ENCODE measurements at places on chromosomes 3 and 15.

DNA sequence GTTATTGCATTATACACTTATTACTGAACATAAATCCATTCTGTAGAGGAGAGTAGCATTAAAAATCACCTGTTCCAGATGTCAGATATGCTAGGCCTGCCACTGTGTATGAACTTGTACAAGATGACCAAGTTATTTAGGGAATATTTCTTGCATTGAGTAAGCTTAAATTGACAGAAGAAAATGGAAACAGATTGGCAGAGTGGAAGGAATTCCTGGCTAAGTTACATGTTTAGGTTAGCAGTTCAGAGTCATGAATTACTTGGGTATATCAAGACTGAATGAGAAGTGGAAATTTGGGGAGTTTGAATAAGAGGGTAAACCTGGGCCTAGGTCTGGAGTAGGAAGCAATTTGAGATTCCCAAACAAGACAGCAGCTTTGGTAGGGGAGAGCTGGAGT is 44.6 kb downstream of the ARHGAP31 start:
- DNase-seq = no peak

GRCh38 chr3:107987036-107987939 is 103.5 kb downstream of the CD47 start:
- DNase-seq = no peak

DNA sequence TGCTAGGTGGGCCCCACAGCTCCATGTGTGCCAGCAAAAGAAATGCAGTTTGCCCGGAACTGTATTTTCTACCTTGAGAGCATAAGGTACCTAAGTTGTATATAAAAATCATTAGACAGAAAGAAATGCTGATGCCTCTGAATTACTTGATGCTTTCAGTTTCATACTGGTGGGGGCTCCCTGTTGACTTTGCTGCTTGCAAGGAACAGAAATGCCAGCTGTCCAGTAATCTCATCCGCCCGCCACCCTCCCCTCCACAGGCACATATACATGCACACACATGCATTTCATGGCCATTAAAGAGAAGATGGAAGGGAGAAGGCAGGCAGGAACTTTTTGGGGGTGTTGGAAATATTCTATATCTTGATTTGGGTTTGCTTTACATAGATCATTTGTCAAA is 38.4 kb downstream of the LIMD1 start:
- DNase-seq = no peak

DNA sequence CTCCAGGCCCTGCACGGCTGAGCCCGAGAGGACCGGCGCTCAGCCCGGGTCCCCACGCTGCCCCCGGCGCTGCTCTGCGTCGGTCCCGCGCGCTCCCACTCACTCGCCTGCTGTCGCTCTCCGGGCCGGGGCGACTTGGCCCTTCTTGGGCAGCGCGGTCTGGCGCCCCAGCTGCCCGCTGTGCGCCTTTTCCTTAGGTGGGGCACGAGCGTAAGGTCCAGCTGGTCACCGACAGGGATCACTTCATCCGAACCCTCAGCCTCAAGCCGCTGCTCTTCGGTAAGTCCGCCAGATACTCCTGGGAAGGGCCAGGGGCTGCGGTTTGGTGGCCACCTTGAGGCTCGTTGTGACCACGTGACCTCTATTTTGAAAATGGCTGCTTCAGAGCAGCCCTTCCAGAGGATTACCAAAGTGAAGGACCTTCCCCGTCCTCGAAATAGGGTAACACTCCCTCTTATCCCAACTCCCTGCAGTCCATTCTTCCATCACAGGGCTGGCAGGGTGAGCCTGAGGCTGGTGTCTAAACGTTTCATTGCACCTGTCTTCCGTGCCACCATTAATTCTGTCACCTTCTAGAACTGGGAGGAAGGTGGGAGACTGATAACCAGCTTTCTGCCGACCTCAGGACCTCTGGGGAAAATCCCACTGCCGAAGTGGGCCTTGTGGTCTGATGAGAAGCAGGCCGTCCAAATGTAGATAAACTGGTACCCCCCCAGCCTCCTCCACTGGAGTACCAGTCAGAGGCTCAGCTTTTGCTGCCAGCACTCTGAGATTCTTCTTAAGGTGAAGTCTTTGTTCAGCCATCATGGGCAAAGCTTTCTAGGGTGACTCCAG is 812 bp downstream of the P4HTM start:
- DNase-seq = no peak

Measured in stimulated activated CD8-positive, alpha-beta memory T cell treated with anti-CD3 and anti-CD28 coated beads, Interleukin-4, amount 100 ng/mL, for 4 hours (primary cell).